ENCODE measurements at places on chromosomes 4 and X. TPM values are rescaled to one million over a fixed set of nuclear protein-coding genes. Genes with fewer than 3 reads are reported as not detected.

DNA sequence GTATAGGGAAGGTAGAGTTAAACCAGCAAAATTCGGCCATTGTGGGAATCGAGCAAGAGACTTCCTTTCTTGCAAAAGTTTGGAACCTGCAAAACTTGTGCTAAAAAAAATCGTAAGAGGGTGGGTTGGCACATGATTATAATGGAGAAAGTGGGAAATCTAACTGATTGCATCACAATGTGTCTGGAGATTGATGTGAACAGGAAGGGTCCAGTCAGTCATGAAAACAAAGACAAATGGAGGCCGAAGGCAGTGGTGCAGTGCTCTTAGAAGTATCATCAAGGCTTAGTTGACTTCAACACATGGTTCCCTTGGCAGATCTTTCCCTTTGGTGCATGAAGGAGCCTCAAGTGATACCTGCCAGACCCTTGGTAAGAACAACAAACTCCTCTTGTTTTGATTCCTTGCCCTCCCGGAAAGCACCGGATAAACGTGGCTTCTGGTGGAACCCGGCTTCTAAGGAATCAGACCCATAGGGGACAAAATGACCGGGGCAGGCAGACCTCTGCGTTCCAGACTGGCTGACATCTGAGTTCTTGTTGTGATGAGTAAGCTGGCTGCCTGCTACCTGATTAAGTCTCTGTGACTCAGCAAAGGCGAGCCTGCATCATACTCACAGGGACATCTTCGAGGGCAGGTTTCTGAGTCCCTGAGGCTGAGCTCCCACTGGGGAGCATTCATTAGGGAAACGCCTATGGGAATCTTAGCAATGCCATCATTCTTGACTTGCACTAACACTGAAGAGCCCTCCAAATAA lies 87.7 kb upstream of the MAP3K15 start:
- DNase-seq: peak; percentile 8

PF4V1 gene
- total RNA-seq: not detected

SFRP2 gene
- not detected for total RNA-seq

NSUN7 gene
- total RNA-seq: not detected

SLC10A7 gene
- total RNA-seq: 7.3 TPM

- no peak for DNase-seq
Observed at GRCh38 chr4:122765692-122766352, 33.3 kb downstream of the BBS12 start.

GRCh38 chr4:158599150-158599549 lies 72.5 kb downstream of the C4orf46 start:
- DNase-seq: no peak

DNA sequence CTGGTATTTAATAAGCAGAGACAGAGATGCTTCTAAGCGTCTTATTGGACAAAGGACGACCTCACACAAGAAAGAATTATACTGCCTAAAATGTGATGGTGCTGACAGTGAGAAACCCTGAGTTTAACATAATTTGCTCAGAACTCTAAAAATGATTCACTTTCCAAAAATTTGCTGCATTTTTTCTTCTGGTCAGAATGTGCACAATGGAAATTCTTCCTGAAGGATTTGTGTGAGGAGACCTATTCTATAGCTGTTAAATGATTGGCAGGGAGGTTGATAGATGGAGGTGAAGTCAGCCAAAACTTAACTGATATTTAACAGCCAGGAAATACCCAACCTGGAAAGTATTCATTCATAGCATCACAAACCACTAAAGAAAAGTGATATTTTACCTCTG lies 1.7 kb downstream of the MAGEC3 start:
- DNase-seq: no peak

GRCh38 chr4:158020734-158021346 lies 152.0 kb downstream of the GASK1B start:
- peak; percentile 34 for DNase-seq

GLRB gene
- 9.6 TPM for total RNA-seq

DNA sequence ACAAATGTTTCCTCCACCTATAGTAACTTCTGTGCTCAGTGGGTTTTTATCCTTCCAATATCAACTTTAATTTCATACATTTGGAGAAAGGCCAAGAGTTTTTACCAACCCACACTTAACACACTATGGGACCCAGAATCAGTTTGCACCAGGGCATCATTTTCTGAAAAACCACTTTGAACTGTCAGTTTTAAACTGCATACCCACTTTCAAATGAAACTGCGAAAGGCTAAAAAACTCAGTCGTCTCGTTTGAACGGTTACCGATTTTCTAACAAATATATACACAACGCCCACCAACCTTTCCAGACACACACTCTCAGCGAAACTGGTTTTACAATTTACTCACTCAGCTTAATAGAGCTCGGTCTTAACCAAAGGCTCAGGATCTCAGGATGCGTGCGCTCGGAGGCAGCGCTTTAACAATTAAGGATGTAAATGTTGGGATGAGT lies 376 bp downstream of the ABCG2 start:
- peak; percentile 78 for DNase-seq

CPZ gene
- not detected for total RNA-seq

RNF150 gene
- under 0.01 TPM for total RNA-seq

- no peak for DNase-seq
Observed at GRCh38 chr4:4873203-4873602, 13.7 kb downstream of the MSX1 start.

DNA sequence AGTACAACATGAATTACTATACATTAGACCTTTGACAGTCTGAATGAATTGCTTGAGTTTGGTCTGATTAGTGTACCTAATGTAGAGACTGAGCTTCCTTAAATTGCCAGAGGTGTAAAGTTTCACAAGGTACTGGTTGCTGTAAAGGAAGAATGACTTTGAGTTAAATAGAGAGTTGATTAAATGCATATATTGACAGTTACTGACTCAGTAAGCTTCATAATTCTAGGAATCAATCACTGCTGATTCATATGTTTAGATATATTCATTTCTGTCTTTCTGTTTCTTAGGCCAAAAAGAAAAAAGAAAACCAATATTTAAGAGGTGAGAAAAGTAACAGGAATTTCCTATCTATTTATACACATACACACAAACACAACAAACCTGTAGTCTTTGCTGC lies 16.2 kb upstream of the ART3 start:
- no peak for DNase-seq

DNA sequence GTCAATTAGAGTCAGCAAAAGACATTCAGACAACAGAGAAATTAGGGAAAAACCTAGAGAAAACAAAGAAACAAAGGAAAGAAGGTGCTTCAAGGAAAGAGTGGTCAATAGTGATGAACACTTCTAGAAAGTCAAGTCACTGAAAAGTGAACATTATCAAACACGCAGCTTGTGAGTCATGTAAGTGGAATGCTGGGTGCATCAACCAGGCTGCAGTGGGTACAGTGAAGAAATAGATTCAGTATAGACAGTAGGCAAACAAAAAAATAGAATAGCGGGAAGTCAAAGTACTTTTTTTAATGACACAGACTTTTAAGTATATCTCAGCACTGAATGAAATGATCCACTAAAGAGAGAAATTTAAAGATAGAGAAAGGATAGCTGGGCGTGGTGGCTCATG lies 245.8 kb downstream of the ARHGAP24 start:
- DNase-seq: no peak

HS3ST1 gene
- total RNA-seq: 1.3 TPM

RBMXL3 gene
- not detected for total RNA-seq

GRCh38 chrX:31228909-31229308 lies 157.1 kb upstream of the FTHL17 start:
- no peak for DNase-seq

- DNase-seq: peak; percentile 22
Observed at GRCh38 chr4:189202182-189202868, 738.3 kb upstream of the FRG1 start.

DNA sequence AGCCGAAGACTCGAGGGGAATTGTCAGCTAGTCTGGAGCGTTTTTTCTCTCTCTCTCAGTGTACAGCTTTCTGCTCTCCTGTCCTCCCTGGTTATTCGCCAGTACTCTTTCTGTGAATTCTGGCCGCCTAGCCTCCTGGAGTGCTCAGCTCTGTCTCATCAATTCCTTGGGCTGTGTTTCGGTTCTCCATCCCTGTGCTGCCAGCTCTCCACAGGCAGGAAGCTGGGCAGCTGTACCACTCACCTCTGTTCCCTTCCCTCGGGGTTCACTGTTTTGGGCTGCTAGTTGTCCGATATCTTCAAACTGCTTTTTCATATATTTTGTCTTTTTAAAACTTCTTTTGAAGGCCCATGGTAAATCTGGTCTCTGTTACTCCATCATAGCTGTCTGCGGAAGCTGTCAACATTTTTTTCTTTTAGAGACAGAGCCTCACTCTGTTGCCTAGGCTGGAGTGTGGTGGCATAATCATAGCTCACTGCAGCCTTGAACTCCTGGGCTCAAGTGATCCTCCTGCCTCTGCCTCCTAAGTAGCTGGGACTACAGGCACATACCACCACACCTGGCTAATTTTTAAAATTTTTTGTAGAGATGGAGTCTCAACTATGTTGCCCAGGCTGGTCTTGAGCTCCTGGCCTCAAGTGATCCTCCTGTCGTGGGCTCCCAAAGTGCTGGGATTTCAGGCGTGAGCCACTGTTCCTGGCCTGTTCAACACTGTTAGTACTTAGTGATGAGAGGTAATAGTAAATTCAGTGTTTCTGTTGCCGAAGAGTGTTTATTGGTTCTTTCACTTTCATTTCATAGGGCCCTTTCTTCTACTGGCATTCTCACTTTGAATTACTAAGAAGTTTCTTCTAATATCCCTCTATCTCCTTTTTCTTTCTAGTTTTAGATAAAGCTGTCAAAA lies 18.6 kb downstream of the ZCCHC4 start:
- DNase-seq: peak; percentile 40

CT45A10 gene
- not detected for total RNA-seq

RHOH gene
- total RNA-seq: 0.22 TPM

ARHGEF6 gene
- total RNA-seq: 5.9 TPM

GRCh38 chr4:83272900-83273299 lies 11.7 kb downstream of the COQ2 start:
- no peak for DNase-seq

MAGEA9 gene
- total RNA-seq: not detected

DNA sequence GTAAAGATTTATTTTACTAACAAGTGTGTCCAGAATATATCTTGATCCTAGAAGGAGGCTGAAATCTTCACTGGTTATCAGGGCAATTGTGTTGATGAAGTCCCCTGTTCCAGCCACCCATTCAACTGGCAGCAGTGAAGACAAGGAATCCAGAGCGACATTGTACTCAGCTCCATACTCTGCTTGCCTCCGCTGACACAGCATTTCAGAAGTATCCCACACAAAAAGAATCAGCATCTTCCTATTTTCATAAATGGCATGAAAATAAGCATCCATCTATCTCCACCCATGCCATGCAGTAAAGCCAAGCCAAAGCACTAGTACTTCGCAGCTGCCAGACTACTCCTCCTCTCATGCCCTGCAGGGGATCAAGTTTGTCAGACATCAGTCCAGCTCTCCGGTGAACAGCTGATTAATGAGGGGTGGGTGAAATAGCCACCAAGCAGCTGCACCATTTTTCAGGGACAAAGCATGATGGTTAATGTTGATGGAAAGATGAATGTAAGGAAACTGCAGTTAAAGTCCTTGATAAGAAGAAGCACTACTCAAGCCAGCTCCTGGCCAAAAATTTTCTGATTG lies 54.0 kb downstream of the COL25A1 start:
- no peak for DNase-seq

- no peak for DNase-seq
Observed at GRCh38 chr4:30865691-30866090, 145.5 kb downstream of the PCDH7 start.

DNA sequence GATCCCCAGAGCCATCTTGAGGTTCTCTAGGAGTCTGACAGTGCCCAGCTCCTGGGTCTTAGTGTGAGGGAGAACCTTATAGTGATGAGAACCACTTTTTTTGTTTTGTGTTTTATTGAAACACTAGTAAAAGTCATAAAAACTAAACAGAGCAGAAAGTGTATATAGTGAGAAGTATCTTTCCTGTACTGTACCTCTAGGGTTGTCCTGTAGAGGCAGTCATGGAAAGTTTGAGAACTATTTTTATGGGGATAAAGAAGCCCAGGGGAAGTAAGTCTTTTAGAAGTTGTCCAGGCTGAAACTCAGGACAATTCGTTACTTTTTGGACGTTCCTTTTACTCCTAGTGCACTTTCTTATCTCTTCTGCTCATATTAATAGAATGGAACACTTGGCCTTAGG lies 40.9 kb downstream of the ADH5 start:
- DNase-seq: no peak

Data from lung microvascular endothelial cell (primary cell).